ENCODE measurements at places on chromosomes 3 and 15. TPM values are rescaled to one million over a fixed set of nuclear protein-coding genes. Genes with fewer than 3 reads are reported as not detected.

The SCN5A gene
- not detected for total RNA-seq

The SLC25A26 gene
- total RNA-seq: 9.9 TPM

The PLAAT1 gene
- 0.37 TPM for total RNA-seq

The LSMEM2 gene
- total RNA-seq: not detected

The TMC3 gene
- total RNA-seq: not detected

The LTF gene
- total RNA-seq: 14.7 TPM

DNA sequence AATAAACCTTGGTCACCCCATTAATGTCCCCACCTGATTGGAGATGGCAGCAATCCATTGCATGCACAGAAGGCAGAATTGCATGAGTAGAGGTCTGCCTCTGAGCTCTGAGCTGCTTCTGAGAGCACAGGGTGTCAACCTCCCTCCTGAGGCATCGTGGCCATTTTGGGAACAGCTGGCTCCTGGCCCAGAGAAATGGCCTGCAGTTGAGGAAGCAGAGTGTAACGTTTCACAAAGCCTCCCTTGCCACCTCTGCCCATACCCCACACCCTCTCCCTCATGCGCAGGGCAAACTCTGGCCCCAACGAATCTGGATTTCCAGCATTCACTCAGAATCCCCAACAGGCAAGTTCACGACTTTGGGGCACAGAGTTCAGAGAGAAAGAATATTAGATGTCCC is 198.9 kb downstream of the ADAMTS9 start:
- DNase-seq: no peak

DNA sequence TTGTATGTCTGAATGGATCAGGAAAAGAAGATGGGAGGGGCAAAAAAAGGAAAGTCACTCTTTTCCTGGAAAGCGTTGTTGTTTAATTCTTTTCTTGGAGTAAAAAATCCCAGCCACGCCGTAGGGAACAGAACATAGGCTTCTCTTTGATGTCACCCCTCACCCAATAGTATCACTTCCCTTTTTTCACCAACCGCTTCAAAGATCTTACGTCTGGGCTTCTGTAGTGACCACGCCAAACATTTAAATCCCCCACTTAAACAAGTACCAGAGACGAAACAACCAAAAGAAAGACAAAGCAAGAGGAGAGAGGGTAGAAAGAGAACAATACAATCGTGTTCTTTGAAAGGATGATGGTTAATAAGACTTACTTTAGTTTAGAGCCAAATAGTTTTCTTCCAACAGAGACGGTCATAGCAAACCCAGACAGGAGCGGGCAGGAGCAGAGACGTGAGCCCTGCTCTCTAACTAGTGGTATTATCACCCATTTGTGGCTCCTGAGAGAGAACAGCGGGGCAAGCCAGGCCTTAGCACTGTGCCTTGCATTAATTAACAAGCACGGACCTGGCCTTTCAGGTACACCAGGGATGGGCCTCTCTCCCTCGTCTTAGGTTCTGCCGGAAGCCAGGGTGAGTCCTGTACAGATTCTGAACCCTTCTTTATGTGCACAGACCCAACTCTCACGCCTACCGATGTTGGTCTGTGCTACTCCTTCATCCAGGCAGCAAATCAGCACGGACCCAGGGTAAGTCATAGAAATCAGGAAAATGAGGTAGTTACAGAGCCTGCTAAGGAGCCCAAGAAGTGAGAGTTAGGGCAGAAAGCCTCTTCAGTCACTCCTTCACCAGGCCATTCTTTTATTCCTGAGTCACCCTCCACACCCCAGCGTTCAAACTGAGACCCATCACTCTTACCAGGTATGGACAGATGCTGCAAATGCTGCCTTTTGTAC is 28.2 kb upstream of the BCL6 start:
- no peak for DNase-seq

- DNase-seq: no peak
Measured at GRCh38 chr3:49807431-49808114, 4.5 kb downstream of the INKA1 start.

- DNase-seq: no peak
Measured at GRCh38 chr15:62769604-62770003, 272.9 kb upstream of the TPM1 start.

- DNase-seq: no peak
Measured at GRCh38 chr3:149744151-149744550, 8.1 kb downstream of the COMMD2 start.

DNA sequence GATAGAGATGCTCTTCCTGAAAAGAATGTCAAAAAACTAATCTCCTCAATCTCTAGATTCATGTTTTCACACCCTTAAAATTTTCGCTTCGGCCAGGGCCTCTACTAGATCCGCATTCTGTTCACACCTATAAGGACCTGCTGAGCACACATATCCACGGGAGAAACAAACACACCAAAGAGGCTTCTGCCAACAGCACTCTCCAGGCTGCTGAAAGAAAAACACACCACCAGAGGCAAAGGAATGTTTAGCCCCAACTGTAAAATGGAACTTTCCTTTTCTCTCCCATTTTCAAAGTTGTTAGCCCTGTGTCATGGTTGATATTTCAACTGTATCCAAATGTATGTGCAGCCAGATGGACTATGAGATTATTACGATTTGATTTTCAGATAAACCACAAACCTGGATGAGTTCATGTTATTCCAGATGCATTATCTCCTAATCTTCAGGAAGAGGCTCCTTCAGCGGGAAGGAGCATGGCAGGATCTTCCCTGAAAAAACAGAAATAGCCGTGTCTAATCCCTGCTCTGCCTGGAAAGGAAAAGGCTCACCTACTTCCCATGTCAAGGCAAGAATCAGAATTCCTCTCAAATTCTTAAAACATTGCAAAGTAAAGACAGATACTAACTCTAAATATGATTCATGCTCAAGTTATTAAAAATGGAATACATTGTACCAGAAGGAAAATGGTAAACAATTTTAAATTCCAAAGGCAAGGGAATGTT is 442.7 kb upstream of the NR2F2 start:
- no peak for DNase-seq

DNA sequence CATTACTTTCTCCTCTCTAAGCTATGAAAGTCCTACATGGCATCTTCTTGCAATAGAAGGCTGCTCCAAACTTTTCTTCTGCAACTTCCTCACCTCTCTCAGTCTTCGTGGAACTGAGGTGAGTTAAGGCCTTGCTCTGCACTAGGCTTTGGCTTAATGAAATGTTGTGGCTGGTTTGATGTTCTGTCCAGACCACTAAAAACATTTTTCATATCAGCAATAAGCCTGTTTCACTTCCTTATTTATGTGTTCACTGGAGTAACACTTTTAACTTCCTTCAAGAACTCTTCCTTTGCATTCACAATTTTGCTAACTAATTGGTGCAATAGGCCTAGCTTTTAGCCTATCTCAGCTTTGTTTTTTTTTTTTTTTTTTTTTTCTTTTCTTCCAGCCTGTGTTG is 335.3 kb upstream of the NECTIN3 start:
- no peak for DNase-seq

DNA sequence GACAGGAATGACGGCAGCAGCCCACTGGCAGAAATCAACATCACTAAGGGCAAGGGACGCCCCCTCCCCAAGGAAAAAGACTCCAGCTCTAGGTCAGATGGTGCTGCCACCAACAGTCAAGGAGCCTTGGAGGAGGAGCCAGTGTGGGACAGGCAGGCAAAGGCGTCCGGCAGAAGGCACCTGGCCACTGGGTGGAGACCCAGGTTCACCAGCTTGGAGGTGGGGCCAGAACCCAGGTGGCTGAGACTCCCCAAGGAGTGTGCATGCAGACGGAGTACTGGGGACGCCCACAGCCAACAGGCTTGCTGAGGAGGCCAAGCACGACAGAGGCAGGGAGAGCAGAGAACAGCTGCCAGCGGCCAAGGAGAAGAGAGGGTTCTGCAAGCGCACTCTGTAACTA is 35.2 kb downstream of the PTPN23 start:
- DNase-seq: no peak

DNA sequence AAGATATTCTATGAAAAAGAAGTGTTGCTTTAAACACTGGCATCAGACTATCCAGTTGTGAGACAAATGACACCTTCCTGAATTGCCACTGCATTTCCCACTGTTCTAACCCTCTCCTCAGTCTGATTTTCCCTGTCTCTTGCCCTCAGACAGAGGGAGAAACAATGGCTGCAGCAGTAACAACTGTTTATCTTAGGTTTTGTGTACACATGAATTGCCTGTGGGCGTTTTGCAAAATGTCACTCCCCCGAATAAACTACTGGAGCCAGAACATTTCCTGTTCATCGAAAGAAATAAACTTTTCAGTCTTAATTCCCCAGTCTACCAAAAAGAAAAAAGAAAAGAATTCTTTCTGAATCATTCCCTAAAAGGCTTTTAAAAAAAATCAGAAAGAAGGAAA is 155.1 kb downstream of the MAGI1 start:
- no peak for DNase-seq

- no peak for DNase-seq
Measured at GRCh38 chr15:40909662-40910630, 15.7 kb downstream of the VPS18 start.
